ENCODE measurements at places on chromosomes 2 and 18. TPM values are rescaled to one million over a fixed set of nuclear protein-coding genes. Genes with fewer than 3 reads are reported as not detected.

Gene SERPINB11
- polyA plus RNA-seq, result not detected

Gene USP40
- 20.8 TPM for polyA plus RNA-seq

Gene RRM2
- polyA plus RNA-seq, result 771 TPM

Gene SERPINB10
- polyA plus RNA-seq, result 12.4 TPM

Gene KCNF1
- polyA plus RNA-seq, result not detected

Gene TUBB8B
- polyA plus RNA-seq, result not detected

Gene SULT1C4
- polyA plus RNA-seq, result not detected

Gene IL1RN
- not detected for polyA plus RNA-seq

Gene ASXL3
- 0.09 TPM for polyA plus RNA-seq

Gene GKN2
- polyA plus RNA-seq, result not detected

Gene GALNT14
- 6.4 TPM for polyA plus RNA-seq

- DNase-seq, result no peak
Observed at GRCh38 chr2:2853346-2853745, 522.3 kb upstream of the MYT1L start.

GRCh38 chr2:109318150-109318948 is 189.3 kb downstream of the SH3RF3 start:
- DNase-seq, result no peak

GRCh38 chr2:58042486-58042970 is 4.1 kb upstream of the VRK2 start:
- DNase-seq, result no peak

DNA sequence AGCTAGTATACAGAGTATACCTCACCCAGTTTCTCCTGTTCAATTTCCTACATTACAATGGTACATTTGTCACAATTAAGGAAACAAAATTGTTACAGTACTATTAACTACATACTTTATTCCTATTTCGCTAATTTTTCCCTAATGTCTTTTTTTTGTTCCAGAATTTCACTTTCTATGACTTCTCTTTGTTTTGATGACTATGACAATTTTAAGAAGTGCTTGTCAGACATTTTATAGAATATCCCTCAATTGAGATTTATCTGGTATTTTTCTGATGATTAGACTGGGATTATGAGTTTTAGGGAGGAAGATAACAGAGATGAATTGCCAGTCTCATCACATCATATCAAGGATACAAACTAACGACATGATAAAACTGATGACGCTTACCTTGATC is 211.8 kb upstream of the STON1 start:
- no peak for DNase-seq

GRCh38 chr2:168433527-168433926 is 22.5 kb upstream of the CERS6 start:
- no peak for DNase-seq

DNA sequence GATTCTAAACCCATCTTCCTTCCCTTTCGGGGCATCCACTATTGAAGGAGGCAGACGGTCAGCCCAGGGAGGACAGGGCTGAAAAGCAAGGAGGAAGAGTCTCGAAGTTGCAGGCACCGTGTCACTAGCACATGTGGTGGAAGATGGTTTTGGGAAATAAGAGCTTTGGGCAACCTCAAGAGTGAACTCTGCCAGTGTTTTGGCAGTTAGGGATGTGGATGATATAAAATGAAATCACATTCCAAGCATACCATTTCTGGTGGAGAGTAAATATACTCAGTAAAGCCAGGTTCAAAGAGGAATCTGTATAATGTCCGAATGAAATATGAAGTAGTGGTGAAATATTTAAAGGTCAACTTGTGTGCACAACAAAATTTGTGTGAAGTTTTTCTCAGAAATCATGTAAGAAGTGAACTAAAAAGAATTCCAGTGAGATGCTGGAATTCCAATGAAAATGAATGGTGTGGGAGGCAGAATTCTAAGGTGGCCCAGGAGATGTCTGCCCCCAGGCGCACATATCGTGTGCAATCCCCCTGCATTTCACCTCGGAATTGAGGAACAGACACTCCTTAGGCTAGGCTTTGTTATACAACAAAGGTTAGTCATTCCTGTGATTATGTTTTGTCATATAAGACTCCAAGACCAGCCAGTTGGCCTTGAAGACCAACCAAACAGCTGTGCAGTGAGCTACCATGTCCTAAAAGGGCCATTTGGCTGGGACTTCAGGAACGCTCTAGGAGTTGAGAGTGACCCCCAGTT is 147.1 kb downstream of the SH3BP4 start:
- DNase-seq, result no peak

DNA sequence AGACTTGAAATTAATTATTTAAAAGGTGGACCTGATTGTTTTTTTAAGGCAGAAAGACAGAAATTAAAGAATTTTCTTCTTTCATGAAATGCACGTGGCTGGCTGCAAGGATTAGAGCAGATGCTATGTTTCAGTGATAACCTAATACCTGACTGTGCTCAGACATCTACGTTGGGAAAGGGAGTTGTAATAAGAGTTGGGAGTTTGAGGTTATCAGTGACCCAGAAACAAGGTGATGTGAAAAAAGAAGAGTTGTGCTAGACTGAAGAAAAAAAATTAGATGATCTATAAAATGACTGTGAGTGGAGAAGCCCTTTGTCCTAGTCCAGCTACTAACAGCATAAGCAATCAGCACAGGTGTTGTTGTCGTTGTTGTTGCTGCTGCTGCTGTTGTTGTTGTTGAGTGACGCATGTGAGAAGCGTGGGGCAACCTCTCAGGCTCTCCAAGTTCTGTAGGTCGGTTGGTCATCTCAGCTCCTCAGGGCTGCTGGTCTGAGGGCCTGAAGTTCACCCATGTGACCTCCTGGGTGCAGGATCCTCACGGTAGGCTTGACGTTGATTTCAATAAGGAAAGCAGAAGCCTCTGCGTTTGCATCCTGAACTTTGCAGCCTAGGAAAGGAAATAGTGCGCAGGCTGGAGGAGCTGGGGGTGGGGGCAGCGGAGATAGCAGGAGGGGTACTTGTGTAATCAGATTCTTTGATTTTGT is 7.6 kb downstream of the POU3F3 start:
- DNase-seq, result no peak

- DNase-seq, result no peak
Observed at GRCh38 chr2:30655211-30655610, 152.0 kb downstream of the CAPN13 start.

GRCh38 chr2:224882291-224883171 is 159.7 kb downstream of the DOCK10 start:
- DNase-seq, result no peak

- no peak for DNase-seq
Observed at GRCh38 chr2:126657148-126657635, 1.2 kb downstream of the GYPC start.

DNA sequence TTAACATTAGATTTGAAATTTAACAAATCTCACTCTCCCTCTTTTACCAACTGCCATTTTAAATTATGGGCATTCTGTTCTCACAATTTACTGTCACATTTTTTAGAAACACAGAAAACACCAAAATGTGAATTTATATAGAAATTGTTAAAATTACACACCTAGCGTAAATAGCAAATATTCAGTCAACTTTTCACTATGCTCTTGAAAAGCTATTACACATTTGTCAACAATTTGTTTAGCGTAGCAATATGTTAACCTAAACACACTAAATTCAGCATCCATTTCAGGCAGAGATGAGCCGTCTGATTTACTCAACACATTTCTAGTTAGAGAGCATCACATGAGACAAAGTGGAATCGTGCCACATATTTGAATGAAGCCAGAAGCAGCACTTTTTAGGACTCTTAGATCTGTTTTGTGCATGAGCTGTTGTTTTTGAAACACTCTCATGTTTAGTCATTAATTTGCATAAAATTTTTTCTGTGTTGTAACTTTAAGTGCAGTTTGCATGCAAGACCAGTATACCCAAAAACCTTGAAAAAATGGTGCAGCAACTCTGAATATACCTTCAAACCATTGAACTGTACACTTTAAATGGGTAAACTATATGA is 8.2 kb downstream of the TTC32 start:
- DNase-seq, result peak; percentile 65

DNA sequence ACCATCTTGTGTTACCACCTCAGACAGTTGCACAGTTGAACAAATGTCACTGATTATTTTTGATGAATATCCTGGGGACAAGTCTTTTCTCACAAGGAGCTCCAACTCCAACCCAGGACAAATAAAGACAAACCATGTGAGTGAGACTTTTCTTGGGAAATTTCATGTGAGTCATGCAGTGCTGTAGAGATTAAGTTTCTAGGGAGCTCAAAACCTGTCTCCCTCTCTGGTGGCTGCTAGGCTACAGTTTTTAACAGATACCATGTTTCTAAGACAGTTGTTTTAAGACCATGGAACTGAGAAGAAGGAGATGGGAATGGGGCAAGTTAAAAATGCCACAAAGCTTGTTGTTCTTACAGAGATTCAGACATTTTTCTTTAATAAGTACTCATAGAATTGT is 255.5 kb downstream of the RIT2 start:
- no peak for DNase-seq

GRCh38 chr2:20448246-20448976 is 1.5 kb downstream of the RHOB start:
- DNase-seq, result no peak
